ENCODE measurements at places on chromosomes 6 and 20.

DNA sequence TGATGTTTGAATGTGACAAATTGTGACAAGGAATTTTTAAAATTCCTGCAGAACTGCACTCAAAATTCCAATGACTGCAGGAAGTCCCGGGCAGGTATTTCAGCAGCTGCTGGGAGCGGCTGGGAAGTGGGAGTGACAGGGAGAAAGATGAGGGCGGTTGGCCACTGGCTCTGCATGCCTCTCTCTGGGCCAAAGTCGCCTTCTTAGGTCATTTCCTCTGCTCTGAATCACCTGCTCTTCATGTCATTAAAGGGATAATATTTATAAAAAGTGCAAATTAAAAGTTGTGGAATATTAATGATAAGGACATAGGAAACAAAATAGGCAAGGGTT lies 43.9 kb downstream of the RAMACL start:
- DNase-seq, result no peak

- DNase-seq, result no peak
Observed at GRCh38 chr6:14645841-14646240, 528.3 kb downstream of the CD83 start.

- DNase-seq, result no peak
Observed at GRCh38 chr20:37837924-37838323, 65.0 kb upstream of the VSTM2L start.

DNA sequence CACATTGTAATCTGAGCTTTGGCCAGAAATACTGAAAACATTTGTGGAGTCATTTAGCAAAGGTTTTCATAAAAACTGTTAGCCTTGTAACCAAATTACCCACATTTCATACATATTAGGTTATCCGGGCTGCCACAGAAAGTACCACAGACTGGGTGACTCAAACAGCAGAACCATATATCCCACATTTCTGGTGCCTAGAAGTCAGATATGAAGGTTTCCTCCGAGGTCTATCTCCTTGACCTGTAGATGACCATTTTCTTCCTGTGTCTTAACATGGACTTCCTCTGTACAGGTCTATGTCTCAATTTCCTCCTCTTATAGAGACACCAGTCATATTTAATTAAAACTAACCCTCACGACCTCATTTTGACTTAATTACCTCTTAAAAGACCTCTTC lies 49.5 kb upstream of the SMIM28 start:
- DNase-seq, result no peak
